Thoracic aorta (tissue), 2 donors: ENCODE measurements at places on chromosomes 11 and 22.

DNA sequence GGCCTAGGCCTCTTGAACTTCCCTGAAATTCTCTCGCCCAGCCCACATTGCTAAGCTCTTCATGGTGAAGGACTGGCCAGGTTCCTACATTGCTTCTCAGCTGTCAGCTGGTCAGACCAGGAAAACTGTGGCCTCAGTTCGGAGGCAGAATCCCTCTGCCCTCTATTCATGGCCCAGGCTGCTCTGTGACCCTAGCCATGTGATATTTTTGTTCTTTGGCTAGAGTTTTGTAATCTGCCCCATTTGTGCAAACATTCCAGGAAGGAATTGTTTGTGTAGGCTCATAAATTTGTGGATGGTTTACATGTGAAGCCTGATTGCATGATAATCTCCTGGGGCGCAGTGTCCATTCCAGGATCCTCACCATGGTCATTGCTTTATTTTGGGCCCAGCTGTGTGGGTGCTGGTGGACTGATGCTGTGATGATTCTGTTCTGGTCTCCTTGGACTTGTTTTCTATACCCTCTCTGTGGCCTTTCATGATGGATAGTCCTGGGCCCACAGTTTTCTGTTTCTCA is 149.1 kb upstream of the E2F8 start:
- no peak overlapping the region for H3K27ac ChIP-seq
- H3K4me3 ChIP-seq = no peak overlapping the region
- peaks cover 4% of the 10 kb centered on the region for H3K4me1 ChIP-seq
- no peaks in the 10 kb centered on the region for H3K27me3 ChIP-seq
- no peak for DNase-seq
- no peaks in the 10 kb centered on the region for H3K36me3 ChIP-seq

- H3K27me3 ChIP-seq = no peaks in the 10 kb centered on the region
- H3K36me3 ChIP-seq = no peaks in the 10 kb centered on the region
- no peak for DNase-seq
- no peak overlapping the region for H3K27ac ChIP-seq
- H3K4me1 ChIP-seq = no peaks in the 10 kb centered on the region
Measured at GRCh38 chr11:72271980-72272379, 28.0 kb upstream of the PHOX2A start.

DNA sequence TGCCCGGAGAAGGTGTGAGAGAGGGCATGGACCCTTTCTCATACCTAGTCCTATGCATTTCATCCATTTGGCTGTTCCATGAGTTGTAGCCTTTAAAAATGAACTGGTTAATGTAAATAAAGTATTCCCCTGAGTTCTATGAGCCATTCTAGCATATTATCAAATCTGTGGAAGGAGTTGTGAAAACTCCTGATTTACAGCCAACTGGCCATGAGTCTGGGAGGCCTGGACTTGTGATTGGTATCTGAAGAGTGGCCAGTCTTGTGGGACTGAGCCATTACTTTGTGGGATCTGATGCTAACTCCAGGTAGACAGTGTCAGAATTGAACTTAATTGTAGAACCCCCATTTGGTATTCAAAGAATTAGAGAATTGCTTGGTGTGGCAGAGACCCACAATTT is 48.4 kb downstream of the FAM118A start:
- DNase-seq = no peak
- no peaks in the 10 kb centered on the region for H3K36me3 ChIP-seq
- H3K27ac ChIP-seq = no peak overlapping the region
- peaks cover 12% of the 10 kb centered on the region for H3K4me1 ChIP-seq
- no peaks in the 10 kb centered on the region for H3K27me3 ChIP-seq

- H3K4me3 ChIP-seq = no peak overlapping the region
- no peak for DNase-seq
- H3K36me3 ChIP-seq = peaks cover 35% of the 10 kb centered on the region
- H3K27ac ChIP-seq = no peak overlapping the region
- no peaks in the 10 kb centered on the region for H3K4me1 ChIP-seq
- no peaks in the 10 kb centered on the region for H3K27me3 ChIP-seq
Measured at GRCh38 chr11:18548001-18548400, 21.3 kb upstream of the TSG101 start.
